ENCODE measurements at places on chromosomes 6 and 20.

DNA sequence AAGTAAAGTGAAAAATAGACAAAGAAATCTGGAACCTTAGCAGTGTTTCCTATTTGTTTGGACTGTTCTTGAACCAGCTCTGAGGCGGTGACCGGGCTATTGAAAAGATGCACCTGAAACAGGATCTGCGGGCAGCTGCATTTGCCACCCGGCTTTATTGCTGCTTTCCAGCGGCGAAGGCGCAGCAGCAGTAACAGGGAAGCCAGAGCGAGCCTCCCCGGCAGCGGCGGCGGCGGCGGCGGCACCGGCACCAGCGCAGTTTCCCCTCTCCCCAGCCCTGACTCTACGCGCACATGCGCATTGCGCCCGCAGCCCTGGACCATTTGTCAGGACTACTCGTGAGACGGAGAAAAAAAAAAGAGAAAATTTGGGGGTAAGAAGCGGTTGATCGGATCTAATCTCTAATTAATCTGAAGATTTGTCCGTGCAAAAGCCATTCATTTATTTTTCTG, at the start of gene L3MBTL3:
Gene L3MBTL3, plus strand, starts transcription at position 290 of the 452 bp plus-strand sequence. CDS start 24,119 bp downstream, outside the sequence.
- peak; percentile 90 for DNase-seq

DNA sequence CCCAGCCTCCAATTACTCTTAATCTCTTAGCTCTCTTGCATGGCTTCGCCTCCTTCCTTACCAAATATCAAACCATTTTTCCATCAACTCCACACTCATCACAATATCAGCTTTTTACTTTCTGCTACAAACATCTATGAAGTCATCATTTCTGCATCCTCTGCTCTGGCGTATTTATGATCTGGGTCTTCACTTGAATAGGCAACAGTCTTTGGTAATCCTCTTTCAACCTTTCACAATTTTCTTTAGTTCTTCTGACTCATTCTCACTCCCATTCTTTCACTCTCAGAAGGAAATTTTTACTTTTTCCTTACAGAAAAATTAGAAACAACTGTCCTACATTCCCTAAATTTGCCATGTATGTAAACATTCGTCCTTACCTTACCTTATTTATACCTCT, 522.4 kb downstream of the HDGFL1 start:
- DNase-seq: no peak

DNA sequence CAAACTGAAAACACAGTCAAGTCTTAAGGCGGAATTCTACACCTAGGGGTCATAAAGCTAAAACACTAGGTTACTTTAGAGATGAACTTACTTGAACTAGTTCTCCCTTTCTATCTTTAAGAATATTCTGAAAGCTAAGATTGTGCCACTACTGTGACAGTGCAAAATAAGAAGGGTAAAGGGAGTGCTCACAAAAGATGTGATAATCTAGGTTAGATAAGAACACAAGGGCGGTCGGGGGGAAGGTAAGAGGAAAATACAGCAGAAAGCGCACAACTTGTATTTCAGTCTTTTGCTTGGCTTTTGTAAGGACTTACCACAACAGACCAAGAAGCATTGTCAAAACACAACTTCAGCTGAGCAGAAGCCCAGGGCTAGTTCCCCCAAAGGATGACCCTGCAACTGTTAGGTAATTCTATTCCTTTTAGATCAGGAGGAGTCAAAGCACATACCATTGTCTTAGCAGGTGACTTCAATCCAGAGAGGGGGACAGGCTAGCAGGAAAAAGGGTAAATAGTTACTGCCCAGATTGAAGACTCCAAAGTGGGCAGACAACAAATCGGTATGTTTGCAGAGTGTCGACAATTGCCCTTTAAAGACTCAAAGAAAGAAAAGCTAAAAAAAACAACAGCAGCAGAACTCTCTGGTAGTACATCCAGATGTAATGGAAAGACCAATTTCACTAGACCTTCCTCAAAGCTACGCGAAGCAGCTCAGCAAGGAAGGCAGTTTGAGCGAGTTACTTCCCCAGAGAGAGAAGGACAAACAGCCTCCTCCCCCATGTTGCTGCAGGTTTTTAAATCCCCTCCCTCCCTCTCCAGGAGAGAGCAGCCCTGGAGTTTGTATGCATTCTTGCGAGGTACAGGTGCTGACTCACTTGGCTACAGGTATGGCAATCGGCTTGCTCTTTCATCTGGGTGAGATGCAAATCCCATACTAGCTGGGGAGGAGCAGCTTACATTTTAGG, 59.0 kb downstream of the RIPOR2 start:
- DNase-seq: no peak

DNA sequence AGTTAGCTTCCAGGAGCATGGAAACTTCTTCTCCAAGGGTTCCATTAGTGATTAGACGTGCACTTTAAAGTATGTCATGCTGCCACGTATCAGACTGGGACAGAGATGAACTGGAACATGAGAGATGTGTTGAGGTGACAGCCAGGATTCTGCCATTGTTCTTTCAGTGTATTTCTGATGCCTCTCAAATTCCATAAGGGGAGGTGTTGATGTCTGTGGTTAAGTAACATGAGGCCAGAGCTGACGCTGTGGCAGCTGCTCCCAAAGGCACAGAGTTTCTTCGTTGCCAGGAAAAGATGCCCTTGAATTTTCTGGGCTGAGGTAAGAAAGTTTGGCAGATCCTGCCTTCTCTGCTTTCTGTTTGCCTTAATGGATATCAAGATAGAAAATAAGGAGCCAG, 63.5 kb downstream of the TRMT6 start:
- no peak for DNase-seq

GRCh38 chr6:124599656-124600055, 362.6 kb upstream of the RNF217 start:
- no peak for DNase-seq

- no peak for DNase-seq
These were observed 94.7 kb downstream of the TMEM242 start for GRCh38 chr6:157228426-157229131.

Data from WERI-Rb-1 (cell line).